ENCODE measurements at places on chromosomes 3 and 15.

- DNase-seq = no peak
These were observed 222.9 kb downstream of the DTWD1 start for GRCh38 chr15:49843725-49844124.

GRCh38 chr3:45134758-45135521 lies 11.2 kb downstream of the CDCP1 start:
- DNase-seq = no peak

DNA sequence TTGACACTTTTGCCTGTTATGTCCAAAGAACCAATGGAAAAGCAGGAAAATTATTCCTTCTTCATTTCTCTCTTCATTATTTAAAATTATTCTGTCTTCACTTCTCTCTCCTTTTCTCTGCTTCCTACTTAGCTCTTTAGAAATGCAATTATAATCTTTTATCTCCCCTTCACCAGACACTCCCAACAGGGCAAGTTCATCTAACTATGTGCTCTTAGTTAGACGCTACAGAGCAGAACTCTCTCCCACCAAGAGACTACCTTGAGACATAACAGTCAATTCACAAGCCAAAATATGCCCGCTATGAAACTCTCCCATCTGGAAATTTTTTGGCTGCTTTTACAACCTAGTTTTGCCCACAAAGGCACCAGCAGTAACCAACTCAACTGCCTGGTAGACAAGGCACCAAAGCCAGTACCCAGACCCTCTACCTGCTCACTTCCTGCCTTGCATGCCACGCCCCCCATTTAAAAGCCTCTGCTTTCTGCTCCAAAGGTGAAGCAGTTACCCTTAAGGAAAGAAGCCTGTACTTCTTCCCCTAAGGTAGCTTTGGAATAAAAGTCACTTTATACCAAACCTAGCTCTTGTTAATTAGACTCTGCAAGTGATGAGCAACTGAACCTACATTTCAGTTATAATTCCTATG lies 28.1 kb downstream of the CCRL2 start:
- no peak for DNase-seq

- DNase-seq = no peak
These were observed 94.7 kb upstream of the TUSC7 start for GRCh38 chr3:116614795-116615362.

- DNase-seq = no peak
These were observed 1.8 kb downstream of the GRK7 start for GRCh38 chr3:141764986-141765385.

- no peak for DNase-seq
These were observed 42.1 kb upstream of the CTDSPL start for GRCh38 chr3:37819591-37819990.

DNA sequence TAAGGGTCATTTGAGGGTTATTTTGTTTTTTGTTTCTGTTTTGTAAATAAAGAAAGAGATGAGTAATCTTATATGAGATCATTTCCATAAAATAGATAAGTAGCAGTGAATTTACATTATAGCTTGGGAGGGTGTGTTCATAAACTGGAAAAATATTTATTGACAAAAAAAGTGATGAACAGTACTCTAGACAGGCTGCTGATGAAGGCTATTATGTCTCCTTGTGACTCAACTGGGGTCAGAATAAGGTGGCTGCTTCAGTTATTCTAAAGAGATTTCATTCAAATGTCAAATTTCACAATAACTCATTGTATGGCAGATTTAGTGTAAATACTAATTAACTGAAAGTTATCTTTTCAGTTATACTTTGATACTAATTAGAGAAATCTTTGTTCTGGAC lies 251.1 kb upstream of the CMC1 start:
- no peak for DNase-seq

GRCh38 chr3:187685948-187686347 lies 15.8 kb upstream of the SST start:
- DNase-seq = no peak

- no peak for DNase-seq
These were observed 15.0 kb upstream of the ZBED2 start for GRCh38 chr3:111610189-111610588.

DNA sequence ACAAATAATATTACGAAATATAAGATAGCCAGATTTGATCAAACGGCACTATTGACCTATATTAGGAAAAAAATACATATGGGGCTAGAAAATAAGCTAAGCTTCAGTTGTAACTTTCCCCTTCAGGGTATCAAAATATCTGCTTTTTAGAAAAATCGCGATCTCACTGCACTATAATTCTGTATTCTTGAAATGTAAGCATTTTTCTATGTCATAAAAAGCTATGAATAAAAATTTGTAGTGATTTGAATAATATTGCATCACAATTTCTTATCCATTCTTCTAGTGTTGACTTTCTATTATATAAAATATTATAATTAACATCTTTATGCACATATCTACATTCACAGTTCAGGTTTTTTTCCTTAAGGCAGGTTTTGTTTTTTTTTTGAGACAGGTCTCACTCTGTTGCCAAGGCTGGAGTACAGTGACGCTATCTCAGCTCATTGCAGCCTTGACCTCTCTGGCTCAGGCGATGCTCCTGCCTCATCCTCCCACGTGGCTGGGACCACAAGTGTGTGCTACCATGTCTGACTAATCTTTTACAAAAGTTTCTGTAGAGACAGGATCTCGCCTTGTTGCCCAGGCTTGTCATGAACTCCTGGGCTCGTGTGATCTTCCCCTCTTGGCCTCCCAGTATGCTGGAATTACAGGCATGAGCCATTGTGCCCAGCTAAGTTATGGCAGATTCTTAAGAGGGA lies 21.6 kb downstream of the EMC4 start:
- no peak for DNase-seq

DNA sequence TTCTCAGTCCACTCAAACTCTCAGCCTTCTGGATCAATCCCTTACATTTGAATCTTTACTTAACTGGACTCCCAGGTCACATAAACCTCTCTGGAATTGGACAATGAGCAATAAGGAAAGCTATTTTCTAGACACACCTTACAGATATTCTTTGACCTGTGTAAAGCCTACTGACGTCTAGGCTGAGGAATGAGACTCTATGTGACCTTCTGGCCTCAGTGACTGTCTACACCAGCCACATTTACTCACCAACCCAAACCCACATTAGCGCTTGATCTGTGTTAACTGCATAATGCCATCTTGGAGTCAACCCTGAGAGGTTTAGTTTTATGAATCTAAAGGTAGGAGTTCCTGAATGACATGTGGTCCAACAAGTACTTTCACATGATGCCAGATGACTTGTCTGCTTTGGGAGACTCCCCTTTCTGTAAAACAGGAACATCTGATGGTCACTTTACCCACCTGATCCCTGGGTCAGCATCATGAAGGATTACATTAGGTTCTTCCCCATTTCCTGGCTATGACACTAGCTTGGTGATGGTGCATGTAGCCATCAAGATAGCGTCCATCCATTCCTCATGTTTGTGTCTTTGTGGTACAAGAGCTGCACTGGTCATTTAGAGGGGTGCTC lies 11.4 kb upstream of the COMMD2 start:
- no peak for DNase-seq

GRCh38 chr3:67418426-67419217 lies 235.8 kb downstream of the SUCLG2 start:
- no peak for DNase-seq

- DNase-seq = no peak
These were observed 43.1 kb upstream of the FNDC3B start for GRCh38 chr3:171996178-171996817.

DNA sequence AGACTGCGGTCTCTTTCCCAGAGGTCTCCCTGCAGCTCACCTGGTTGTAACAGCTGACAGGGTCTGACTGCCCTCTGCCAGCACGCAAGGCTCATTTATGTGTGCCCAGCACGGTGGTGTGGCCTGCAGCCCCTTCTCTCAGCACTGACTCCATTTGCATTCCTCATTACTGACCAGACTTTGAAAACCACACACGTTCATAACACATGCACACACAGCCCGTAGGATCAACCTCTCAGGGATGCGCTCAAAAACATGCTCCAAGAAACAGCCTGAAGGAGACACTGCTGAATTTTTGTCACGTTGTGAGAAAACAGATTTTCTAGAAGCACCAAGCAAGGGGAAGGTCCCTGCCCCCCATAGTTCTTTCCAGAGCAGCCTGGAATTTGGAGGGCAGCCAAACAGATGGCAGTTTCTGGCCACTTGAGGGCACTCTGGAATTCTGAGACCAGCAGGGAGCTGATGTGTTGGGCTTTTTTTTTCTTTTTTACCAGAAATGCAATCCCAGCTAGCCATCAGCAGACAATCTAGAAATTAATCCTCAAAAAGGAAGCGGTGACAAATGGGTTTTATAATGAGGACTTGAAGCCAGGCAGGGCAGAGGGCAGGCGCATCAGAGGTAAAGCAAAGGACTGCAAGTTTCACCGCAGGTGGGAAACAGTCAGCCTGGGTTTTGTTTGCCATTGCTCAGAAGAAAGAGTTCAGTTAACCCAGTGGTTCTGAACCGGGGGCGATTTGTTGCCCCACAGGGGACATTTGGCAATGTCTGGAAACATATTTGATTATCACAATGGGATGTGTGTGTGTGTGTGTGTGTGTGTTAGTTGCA lies 170.5 kb upstream of the PROK2 start:
- peak; percentile 63 for DNase-seq

GRCh38 chr3:179330438-179330837 lies 7.6 kb downstream of the ZNF639 start:
- DNase-seq = no peak

DNA sequence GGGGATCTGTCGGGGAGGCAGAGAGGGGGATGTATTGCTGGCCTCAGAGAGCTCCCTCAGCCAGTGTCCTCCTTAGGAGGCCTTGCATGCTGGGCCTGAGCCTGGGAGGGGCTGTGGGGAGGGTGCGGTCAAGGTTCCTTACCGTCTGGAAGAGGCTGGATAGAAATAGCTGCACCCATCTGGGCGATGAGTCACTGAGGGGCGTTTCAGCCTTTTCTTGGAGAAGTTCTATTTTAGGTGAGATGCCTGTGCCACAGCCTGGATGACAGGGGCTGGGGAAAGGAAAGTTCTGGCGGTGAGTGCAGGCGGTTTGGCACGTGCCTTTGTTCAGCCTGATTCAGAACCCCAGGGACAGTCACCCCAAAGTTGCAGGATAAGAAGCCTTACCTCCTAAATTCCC lies 35.7 kb upstream of the APEH start:
- DNase-seq = no peak

GRCh38 chr15:98292442-98293240 lies 332.1 kb downstream of the ARRDC4 start:
- no peak for DNase-seq

GRCh38 chr3:71311661-71312046 lies 271.9 kb downstream of the FOXP1 start:
- no peak for DNase-seq

- DNase-seq = no peak
These were observed 84.1 kb downstream of the ST6GAL1 start for GRCh38 chr3:187014417-187014864.

- DNase-seq = no peak
These were observed 29.6 kb upstream of the NFKBIZ start for GRCh38 chr3:101819649-101820206.

DNA sequence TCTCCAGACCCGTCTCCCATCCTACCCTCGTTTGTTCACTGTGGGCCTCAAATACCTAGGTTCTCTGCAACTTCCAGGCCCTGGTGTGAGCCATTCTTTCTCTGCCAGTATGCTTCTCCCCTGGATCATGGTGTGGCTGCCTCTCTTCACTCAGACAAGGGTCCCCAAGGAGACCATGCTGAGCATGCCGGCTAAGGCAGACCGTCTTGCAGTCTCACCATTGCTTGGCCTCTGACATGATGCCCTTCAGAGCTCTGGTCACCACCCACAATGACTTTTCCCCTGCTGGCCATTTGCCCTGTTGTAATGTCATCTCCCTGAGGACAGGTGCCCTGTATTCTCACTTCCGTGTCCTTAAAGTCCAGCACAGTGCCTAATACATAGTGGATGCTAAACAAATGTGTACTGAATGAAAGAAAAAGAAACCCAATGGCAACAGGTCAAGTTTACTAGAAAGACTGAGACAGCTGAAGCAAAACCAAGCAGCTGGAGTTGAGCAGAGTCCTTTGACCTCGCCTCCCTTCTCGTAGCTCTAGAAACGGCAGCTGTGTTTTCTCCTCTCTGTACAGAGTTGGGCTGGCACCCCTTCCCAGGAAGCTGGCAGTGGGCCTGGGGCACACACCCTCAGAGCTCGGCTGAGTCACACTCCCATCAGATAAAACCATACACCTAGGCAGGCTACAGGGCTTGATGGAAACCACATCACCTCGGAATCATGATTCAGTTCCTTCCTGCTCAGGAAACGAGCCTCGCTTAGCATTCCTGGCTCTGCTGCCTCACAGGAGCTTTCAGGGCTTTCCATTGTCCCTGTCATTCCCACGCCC lies 8.6 kb downstream of the TLR9 start:
- DNase-seq = no peak

DNA sequence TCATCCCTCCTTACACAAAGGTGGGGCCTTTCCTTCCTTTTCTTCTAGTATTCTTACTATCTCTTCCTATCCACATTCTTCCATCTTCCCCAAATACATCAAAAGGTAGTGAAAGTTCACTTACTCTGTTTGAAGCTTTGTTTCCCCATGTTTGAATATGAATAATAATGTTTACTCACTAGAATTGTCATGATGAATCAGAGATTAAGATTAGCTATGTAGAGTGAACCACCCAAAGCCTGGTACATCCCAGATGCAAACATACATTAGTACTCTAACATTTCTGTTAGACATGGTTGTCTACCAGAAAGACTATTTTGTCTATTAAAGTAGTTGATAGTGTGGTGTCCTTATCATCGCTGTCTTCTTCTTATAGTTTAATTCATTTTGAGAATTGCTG lies 327.1 kb upstream of the TBC1D5 start:
- no peak for DNase-seq

DNA sequence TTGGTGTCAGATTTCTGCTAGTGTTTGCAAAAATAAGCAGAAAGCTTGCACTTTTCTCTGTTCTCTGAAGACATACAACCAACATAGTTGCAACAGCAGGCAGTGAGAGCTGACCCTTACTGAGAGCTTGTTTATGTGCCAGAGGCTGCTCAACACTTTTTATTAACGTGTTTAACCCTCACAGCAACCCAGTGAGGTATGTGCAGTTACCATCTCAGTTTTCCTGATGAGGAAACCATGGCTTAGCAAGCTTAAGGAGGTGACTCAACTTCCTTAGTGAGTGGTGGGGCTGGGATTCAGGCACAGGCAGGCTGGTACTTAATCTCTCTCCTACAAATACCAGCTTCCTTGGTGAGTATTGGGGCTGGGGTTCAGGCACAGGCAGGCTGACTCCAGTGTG lies 158.1 kb upstream of the CTDSPL start:
- no peak for DNase-seq

GRCh38 chr15:64894395-64895056 lies 17.2 kb upstream of the ANKDD1A start:
- no peak for DNase-seq

GRCh38 chr3:43894176-43895049 lies 203.7 kb downstream of the ABHD5 start:
- no peak for DNase-seq

GRCh38 chr3:143298886-143299535 lies 179.4 kb downstream of the CHST2 start:
- no peak for DNase-seq
